KG1 (cell line): ENCODE measurements at places on chromosomes 16 and 17.

DNA sequence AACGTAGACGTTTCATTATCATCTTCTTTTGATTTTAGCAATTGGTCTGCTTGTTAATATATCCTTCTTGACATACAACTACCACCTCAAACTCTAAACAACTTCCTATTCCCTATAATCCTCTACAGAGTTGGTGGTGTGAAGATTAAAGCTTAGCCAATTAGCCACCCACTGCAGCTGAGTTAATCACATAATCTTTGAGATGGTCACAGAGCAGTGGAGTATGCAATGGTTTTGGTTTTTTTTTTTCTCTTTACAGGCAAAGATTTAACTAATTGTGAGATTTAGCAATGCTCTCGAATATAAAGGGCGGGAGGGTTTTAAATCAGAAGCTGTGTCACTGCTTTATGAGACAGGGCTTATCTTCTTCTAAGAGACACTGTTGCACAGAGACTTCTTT, 37.0 kb downstream of the STX8 start:
- DNase-seq: no peak

DNA sequence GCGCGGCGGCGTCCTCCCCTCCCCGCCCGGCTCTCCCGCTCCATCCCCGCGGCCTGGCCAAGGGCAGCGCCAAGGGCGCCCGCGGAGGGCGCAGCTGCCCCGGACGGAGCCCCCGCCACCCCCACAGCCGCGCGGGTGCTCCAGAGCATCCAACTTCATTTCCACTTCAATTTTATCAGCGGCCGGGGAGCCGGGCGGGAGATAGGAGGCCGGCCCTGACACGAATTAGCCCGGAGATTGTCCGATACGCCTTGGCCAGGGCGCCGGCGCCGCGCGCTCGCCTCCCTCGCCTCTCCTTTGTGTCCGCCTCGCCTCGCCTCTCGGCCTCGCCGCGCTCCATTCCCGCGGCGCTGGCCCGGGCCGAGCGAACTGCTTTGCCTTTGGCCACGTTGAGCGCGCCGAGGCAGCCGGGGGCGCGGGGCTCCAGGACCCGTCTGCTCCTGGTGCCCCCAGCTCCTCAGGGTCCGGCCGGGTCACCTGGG, 129.1 kb upstream of the LHX1 start:
- DNase-seq: no peak

GRCh38 chr16:20911361-20911760, 10.8 kb downstream of the LYRM1 start:
- no peak for DNase-seq

DNA sequence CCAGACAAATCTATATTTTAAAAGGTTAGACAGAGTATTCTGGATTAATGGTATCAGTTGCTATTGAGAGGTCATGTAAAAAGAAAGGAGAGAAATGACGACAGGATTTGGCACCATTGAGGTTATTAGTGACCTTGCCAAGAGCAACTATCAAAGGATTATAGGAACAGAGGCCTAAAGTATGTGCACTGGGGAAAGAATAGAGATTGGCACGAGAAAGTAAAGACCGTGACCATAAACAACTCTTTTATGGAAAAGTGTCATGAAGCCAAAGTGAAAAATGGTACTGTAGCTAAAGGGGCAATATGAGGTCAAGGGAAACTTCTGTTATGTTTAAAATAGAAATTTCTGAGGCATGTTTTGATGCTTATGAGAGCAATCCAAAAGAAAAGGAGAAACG, 115.2 kb upstream of the KIF2B start:
- DNase-seq: no peak

GRCh38 chr17:76830987-76831715, 37.1 kb upstream of the MGAT5B start:
- DNase-seq: no peak

GRCh38 chr16:30082545-30083090, 6.8 kb downstream of the PPP4C start:
- DNase-seq: no peak

DNA sequence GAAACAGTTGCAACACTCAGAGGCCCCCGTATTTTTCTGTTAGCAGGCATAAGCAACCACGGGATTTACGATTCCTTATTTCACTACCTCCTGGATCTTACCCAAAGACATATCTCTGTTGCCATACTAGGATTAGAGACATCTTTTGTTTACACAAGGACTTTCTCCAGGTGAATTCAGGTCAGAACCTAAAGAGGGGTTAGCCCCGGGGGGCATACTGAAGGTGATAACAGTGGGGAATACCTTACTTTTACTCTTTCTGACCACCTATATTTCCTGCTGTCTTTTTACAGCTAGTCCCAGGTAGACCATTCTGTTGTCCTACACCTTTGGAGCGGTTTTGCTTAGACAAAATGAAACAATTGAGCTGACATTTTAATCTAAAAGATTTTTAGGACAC, 27.9 kb upstream of the CDH8 start:
- DNase-seq: no peak

- no peak for DNase-seq
These were observed 24.1 kb upstream of the HOXB13 start for GRCh38 chr17:48752399-48753288.

DNA sequence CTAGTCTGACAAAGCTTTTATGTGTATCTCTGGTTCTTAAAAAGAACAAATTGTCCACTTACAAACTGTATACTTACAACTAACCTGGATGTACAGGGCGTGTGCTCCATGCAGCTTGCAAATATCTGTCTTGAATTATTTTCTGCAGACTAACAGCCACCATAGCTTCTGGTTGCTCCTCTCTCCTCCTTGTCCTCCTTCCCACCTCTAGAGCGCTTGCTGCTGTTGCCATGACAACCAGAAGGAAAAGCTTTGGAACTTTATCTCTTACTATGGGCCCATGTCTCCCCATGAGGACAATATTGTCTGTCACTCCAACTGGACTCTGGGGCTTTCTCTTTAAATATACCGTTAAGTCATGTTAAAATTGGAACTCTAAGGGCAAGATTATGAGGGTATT, 71.5 kb upstream of the DHX40 start:
- DNase-seq: no peak

DNA sequence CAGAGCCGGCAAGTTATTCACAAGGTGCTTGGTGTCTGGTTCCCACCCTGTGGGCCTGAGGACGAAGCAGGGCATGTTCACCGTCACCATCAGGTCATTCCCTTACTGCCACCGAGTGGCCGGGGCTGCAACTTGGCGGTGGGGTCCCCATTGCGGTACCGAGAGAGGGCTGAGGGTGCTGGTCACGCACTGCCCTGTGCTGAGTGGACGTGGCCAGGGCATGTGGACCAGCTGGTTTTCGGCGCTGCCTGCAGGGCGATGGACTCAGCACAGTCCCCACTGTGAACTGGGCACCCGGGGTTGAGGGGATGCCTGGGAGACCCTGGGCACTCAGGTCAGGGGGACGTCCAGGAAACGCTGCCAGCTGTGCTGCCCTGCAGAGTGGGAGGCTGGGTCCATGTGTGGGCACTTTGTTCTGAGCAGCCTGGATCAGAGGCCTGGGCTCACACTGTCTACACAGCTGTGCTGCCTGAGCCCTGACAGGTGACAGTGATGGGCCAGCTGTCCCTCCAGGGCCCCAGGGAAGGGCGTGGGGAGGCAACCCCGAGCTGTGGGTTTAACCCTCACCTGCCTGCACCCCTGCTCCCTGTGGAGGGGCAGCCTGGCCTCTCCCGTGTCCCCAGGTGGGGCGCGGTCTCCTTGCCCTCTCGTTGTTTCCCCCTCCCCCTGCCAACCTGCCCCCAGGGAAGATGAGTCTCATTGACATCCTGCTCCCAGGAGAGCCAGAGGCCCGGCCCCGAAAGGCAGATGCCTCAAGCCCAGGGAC, 39.3 kb upstream of the GNG13 start:
- no peak for DNase-seq

DNA sequence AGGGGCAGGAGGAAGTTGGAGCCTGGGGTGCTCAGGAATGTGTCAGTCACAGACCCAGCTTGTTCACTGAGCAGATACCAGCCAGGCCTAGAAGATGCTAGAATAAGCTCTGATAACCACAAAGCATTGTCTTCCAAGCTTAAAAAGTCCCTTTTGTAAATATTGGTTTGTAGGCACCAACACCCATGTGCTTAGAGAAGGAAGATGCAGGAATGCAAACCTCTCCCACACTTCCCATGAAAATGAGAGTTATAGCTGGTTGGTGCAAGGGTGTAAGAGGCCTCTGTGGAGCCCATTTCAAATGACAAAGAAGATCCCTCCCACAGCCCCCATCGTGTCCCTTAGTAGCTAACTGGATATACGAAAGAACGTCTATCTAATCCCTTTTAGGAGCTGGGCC, 210.3 kb downstream of the C16orf78 start:
- DNase-seq: no peak

- DNase-seq: peak; percentile 41
These were observed 1.1 kb upstream of the TFAP4 start for GRCh38 chr16:4273858-4274311.

GRCh38 chr17:35257208-35257659, 14.4 kb downstream of the SLFN5 start:
- DNase-seq: no peak

DNA sequence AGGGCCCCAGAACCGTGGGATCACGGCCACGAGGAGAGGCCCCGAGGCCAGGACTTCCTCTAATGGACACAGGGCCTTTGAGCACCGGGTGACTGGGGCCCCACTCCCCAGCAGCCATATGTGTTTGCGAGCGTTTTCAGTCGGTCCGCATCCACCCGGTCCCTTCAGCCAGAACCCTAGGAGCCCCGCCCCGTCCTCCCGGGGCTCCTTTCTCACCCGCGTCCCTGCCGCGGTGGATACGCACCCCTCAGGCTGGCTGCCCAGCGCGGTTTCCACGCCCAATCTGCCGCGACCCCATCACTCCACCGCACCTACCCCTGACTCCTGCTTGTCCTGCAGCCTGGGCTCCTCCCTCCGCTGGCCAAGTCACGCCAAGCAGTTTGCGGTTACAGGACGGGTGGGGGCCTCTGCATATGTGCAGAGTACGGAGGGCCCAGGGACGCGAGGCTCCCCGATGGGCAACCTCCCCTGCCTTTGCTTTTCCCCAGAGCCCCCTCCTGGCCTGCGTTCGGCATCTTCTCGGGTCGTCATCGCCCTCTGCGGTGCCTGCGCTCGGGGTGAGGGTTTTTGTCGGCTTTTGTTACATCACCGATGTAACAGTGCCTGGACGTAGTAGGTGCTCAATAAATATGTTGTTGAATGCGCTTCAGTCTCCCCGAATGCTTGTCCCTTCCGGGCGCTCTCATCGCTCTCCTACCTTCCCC, 1.0 kb upstream of the TTYH2 start:
- DNase-seq: no peak

GRCh38 chr17:63519116-63519881, 3.9 kb upstream of the KCNH6 start:
- no peak for DNase-seq

GRCh38 chr16:65062736-65063583, 58.9 kb downstream of the CDH11 start:
- no peak for DNase-seq

- no peak for DNase-seq
These were observed 19.9 kb downstream of the ARL4D start for GRCh38 chr17:43418441-43419374.

- no peak for DNase-seq
These were observed 72.0 kb downstream of the STXBP4 start for GRCh38 chr17:55040611-55041010.

GRCh38 chr16:4364196-4365013, 7.2 kb upstream of the VASN start:
- DNase-seq: no peak

- DNase-seq: no peak
These were observed 19.4 kb downstream of the LYRM9 start for GRCh38 chr17:27873746-27874145.

DNA sequence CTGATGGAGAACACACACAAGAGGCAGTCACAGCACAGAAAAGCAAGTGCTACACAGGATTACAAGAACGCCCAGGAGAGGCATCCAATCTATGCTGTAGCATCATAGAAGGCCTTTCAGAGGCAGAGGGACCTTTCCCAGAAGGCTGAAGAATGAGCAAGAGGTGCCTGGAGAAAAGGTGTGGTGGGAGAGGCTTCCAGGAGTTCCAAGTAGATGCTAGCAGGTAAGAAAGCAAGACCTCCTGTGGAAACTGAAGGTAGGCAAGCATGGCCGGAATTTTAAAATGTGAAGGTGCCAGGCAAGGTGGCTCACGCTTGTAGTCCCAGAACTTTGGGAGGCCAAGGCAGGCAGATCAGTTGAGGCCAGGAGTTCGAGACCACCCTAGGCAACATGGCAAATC, 2.1 kb downstream of the ARHGAP17 start:
- no peak for DNase-seq

DNA sequence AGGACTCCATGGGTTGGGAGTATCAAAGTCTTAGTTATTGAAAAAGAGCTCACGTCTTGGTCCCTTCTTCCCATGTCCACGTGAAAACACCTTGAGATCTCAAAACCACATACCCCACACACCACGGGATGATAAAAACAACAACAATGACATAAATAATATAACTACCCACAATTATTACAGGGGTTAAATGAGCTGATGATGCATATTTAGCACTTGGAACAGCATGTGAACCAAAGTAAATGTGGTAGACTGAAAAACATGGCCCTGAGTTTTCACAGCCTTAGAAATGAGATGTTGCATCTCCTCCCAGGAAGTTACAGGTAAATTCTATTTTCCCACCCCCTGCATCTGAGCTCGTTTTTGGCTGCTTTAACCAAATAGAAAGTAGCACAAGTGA, 208.9 kb downstream of the C16orf95 start:
- DNase-seq: no peak

- no peak for DNase-seq
These were observed 357.6 kb upstream of the C16orf82 start for GRCh38 chr16:26709175-26709574.

DNA sequence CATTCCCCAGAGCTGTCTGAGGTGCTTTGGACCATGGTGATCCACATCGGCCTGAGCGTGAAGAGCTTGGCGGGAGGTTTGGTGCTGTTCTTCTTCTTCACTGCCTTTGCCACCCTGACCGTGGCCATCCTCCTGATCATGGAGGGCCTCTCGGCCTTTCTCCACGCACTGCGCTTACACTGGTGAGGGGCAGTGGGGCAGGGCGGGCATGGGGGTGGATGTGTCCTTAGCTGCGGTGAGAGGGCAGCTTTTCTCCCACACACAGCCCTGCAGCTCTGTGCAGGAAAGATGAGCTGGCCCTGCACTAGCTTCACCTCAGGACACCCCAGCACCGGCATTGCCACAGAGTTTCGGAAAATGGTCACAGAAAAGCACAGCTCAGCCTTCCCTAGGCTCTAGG, 21.8 kb upstream of the NAGLU start:
- no peak for DNase-seq

DNA sequence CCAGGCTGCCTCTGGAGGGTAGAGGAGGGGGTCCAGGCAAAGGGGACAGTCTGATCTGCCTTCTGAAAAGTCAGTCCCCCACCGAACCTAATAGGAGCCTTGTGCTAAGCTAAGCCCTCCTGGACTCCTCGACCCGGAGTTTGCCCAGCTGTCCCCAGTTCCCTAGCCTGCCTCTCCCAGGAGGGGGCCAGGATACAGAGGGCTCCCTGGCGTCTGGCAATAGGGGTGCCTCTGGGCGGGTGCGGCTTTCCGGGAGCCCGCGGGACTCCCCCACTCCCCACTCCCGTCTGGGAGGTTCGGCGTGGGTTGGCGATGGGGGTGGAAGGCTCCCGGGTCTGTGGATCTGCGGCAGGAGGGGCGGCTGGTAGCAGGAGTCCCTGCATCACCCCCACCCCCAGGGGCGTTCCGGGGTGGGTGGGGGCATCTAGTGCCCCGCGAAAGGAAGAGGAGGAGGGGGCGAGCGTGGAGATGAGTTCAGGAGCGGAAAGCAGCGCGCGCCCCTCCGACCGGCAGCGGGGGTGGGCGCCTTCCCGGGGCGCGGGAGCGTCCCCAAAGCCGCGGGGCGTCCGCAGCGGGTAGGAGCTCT, 1.2 kb downstream of the GSG1L start:
- no peak for DNase-seq
